Panc1 (cell line): ENCODE measurements at places on chromosomes 5 and 9. TPM values are rescaled to one million over a fixed set of nuclear protein-coding genes. Genes with fewer than 3 reads are reported as not detected.

PCA3 gene
- not detected for total RNA-seq

EDIL3 gene
- 17.6 TPM for total RNA-seq

TAF11L5 gene
- total RNA-seq: not detected

N4BP3 gene
- total RNA-seq: 2.3 TPM

IL3 gene
- not detected for total RNA-seq

C5orf34 gene
- total RNA-seq: 6.3 TPM
